ENCODE measurements at places on chromosomes 3 and 15. TPM values are rescaled to one million over a fixed set of nuclear protein-coding genes. Genes with fewer than 3 reads are reported as not detected.

- peak; percentile 26 for DNase-seq
These were observed 13.6 kb upstream of the SMCO1 start for GRCh38 chr3:196528639-196529233.

Gene GRM2
- 0.81 TPM for total RNA-seq

- no peak for DNase-seq
These were observed 10.8 kb upstream of the ZFYVE19 start for GRCh38 chr15:40796041-40796440.

DNA sequence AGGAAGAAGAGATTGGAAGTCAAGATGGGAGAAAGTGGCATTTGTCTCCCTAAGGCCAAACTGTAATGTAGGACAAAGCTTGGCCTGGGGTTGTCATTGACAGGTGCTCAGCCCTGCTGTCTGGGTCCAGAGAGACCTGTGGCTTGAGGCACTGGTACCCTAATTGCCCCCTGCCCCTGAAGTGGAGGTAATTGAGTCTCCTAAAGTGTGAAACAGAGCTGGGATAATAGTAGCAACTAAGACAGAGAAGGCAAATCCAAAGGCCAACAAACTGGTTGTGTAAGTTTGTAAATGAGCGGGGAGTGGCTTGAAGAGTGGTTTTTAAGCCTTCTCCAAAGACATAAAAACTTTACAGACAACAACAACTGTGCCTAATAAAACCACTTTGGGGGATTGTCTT is 264.2 kb upstream of the ROPN1 start:
- DNase-seq: no peak

- no peak for DNase-seq
These were observed 20.4 kb upstream of the LAMP3 start for GRCh38 chr3:183182732-183183610.

Gene ALS2CL
- 61.4 TPM for total RNA-seq

- DNase-seq: peak; percentile 85
These were observed 2.0 kb upstream of the BHLHE40 start for GRCh38 chr3:4977001-4977852.

Gene GP9
- total RNA-seq: not detected

DNA sequence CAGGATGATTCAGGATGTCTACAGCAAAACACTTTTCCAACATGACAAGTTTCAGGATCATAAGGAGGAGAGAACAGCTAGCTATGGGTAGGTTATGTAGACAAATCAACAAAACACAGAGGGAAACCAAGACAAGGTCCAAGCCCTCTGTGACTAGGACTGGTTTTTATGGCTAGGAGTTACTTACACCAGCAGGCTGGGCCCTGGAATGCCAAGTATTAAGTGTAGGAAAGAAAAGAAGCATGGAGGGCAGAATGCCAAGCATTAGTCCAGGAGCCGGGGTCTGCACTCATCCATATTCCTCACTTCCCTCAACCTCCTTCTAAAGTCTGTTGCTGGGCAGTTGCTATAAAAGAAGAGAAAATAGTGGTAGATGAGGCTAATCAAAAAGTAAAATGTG is 35.3 kb upstream of the PPP2R3A start:
- DNase-seq: no peak

DNA sequence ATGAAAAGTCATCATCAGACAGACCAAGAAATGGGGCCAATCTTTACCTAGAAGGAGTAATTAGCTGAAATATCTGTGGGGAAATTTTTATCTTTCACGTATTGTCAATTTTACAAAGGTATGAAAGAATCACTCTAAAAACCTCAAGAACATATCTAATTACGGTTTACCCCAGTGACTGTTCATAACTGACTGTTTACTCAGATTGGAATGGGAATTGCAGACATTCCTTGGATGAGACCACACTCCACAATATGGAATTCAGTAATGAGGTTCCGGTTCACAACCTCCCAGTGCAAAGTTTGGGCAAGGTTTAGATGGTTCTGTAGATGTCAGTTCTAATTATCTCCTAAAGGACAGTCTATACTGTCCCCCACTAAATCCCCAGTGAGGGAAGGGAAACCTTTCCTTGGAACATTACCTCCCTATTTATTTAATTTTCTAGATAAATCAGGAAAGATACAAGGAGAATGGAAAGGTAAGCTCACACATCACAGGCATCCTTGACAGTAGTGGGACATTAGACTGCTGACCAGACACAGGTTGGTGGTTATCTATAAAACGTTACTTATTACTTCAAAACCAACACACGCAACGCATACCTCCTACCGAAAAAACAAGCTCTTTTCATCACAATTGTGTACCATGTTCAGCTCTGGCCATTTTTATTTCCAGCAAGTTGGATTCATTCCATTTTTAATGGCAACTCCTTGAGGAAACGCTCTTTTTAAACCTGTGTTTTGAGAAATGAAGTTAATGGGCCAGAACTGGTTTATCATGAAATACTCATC is 129.9 kb downstream of the RORA start:
- no peak for DNase-seq

- no peak for DNase-seq
These were observed 77.4 kb upstream of the KLHL25 start for GRCh38 chr15:85872125-85872524.

Gene NCEH1
- 11.9 TPM for total RNA-seq

GRCh38 chr3:47476330-47476626 is 537 bp upstream of the SCAP start:
- DNase-seq: no peak

Gene PLSCR5
- not detected for total RNA-seq

DNA sequence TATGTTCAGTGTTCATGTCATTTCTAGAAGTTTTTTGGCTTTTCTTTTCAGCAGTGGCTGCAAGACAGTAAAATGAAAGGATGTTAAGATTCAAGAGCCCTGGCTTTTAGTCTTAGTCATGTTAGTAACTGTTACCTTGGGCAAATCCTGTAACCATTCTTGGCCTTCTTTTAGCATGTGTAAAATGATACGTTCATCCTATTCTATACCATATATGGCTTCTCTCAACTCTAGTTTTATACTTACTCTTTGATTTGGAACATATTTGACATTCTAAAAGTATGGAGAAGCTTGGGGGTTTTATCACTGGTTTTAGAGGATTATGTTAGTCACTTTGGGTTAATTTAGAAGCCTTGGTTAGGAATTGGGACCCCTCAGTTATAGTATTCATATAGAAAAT is 20.1 kb downstream of the GTF2E1 start:
- DNase-seq: no peak

GRCh38 chr3:34109846-34110245 is 311.4 kb downstream of the PDCD6IP start:
- DNase-seq: no peak

- DNase-seq: peak; percentile 73
These were observed 170.2 kb upstream of the ICE2 start for GRCh38 chr15:60648928-60649679.

DNA sequence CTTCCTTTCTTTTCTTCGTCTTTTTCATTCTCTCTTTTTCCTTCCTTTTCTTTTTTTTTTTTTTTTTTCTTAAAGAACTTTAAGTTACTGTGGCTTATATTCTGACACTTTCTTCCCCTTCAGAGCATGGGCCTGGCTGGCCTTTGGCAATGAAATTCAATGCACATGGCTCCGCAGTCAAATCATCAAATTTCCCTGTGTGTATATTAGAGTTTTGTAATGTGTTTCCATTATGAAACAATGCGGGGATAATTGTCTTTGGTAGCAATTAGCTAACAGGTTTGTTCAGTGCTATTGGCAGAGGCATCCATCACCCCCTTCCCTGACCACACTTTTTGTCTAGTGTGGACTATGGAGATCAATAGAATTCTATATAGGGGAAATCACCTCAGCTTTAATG is 80.5 kb downstream of the CDIN1 start:
- no peak for DNase-seq

DNA sequence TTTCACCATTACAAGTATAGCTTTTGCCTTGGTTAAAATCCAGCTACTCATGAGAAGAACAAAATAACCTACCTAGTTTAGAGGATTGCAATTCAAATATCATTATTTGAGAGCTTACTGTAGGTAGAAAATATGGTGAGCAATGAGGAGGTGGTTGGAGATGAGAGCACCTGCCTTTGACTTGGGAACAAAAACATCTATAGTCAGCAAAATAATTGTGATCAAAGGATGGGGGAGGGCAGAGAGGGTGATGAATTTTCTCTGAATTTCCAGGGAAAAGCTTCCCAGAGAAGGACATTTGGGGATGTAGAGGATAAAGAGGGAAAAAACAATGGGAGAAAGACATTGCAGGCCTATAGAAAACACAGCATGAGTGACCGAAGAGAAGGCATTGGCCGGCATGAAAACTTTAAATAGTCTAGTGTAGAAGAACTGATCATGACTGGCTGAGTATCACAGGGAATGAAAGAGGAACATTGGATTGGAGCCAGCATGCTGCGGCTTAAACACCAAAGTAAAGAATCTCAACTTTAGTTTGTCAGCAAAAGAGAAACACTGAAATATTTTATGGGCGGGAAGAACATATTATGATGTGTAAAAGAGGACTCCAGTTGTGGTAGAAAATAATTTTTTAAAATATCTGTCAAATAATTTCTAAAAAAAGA is 581.3 kb downstream of the UNC13C start:
- DNase-seq: peak; percentile 3

Gene CALML4
- 5.1 TPM for total RNA-seq

Gene ASB14
- total RNA-seq: not detected

GRCh38 chr15:100337096-100338044 is 4.4 kb downstream of the ADAMTS17 start:
- no peak for DNase-seq

- peak; percentile 42 for DNase-seq
These were observed 97.5 kb downstream of the BDH1 start for GRCh38 chr3:197458179-197458707.

Data from thyroid gland (tissue), 4 donors.